ENCODE measurements at places on chromosomes 13 and 19.

GRCh38 chr19:18669524-18669817, 14.0 kb upstream of the CRTC1 start:
- no peak for DNase-seq

DNA sequence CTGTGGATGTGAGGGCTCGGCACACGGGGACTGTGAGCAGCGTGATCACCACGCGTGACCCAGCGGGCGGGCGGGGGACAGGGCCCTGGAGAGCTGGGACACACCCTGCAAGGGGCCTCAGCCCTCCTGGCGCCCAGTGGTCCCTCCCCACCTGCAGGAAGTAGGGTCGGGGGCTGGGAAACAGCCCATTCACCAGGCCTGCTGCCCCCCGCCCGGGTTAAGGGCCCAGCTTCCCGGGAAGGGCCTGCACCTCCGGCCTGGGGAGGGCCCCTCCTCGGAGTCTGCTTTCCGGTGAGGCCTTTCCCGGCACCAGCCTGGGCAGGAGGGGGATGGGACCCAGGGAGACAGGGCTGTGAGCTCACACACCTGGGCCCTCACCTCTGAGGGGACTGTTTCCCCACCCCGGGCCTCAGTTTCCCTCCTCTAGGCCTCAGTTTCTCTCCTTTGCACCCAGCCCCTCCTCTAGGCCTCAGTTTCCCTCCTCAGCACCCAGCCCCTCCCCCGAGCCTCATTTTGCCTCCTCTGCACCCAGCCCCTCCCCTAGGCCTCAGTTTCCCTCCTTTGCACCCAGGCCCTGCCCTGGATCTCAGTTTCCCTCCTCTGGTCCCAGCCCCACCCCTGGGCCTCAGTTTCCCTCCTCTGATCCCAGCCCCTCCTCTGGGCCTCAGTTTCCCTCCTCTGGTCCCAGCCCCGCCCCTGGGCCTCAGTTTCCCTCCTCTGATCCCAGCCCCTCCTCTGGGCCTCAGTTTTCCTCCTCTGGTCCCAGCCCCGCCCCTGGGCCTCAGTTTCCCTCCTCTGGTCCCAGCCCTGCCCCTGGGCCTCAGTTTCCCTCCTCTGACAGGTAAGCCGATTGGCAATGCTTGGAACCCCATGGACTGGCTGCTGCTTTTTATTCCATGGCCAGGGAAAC, 1.9 kb upstream of the MADCAM1 start:
- no peak for DNase-seq

GRCh38 chr19:7757358-7757757, 5.7 kb upstream of the CLEC4M start:
- no peak for DNase-seq

- no peak for DNase-seq
Observed at GRCh38 chr13:94813920-94814475, 101.7 kb upstream of the SOX21 start.

- no peak for DNase-seq
Observed at GRCh38 chr13:79090552-79091124, 315.4 kb downstream of the RBM26 start.

DNA sequence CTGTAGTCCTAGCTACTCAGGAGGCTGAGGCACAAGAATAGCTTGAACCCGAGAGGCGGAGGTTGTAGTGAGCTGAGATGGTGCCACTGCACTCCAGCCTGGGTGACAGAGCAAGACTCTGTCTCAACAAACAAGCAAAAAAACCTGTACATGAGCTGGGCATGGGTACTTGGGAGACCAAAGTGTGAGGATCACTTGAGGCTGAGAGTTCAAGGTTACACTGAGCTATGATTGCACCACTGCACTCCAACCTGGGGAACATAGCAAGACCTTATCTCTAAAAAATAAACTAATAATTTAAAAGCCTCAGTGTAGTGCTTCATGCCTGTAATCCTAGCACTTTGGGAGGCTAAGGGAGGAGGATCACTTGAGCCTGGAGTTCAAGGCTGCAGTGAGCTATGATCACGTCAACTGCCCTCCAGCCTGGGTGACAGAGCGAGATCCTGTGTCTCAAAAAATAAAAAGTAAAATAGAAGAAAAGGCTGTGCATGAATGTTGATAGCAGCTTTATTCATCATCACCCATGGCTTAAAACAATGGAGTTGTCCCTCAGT, 12.3 kb upstream of the DOCK6 start:
- no peak for DNase-seq

GRCh38 chr13:33448889-33449288, 163.3 kb upstream of the STARD13 start:
- no peak for DNase-seq

DNA sequence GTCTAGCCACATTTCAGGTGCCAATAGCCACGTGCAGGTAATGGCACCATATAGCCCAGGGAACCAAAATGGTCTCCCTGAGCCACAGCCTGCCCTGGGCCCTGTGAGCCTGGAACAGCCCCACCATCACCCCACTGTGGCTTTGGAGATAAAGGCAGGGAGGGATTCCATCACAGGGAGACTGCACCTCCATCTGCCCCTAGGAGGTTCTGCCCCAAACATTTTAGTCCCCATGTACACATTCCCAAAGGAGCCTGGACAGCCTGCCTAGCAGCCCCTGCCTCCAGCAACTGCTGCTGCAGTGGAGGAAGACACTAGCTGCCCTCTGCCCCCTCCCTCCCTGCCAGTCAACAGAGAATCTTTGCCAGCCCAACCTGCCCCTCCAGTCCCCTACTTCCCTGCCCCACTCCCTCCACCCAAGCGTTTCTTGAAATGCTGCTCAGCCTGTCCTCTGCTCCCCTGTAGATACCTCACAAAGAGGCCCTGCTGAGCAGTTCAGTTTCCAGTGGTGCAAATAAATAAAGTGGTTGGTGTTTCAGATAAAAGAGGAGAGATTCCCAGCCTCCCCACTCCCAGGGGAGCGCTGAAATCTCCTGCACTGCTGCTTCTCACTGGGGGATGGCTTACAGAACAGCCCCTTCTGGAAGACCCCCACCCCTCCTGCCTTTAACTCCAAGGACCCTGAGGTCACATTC, 921.8 kb downstream of the UQCRFS1 start:
- DNase-seq: no peak

DNA sequence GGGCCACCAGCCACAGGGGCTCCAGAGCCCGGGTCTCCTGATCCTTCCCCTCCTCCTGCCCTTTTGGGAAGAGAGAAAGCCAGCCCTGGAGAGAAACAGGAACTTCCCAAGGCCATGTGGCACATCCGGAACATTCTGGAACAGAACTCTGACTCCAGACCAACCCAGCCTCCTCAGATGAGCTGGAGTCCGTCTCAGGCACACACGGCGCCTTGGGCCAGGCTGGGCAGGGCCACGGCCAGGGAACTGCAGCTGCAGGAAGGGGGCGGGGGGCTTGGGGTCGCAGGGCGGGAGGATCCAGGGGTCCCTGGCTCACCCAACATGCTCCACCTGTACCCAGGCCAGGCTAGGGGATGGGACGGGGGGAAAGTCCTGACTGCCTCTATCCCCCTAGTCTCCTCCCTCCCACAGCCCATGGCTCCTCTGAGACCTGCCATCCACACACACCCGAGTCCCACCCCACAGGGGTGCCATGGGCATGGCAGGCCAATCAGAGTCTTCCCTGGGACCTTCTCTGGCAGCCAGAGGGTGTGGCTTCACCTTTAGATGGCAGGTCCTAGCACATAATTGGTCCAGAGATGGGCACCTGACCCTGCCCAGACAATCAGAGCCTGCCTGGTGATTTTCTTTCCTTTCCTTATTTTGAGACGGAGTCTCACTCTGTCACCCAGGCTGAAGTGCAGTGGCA, 22.9 kb downstream of the SBNO2 start:
- no peak for DNase-seq

DNA sequence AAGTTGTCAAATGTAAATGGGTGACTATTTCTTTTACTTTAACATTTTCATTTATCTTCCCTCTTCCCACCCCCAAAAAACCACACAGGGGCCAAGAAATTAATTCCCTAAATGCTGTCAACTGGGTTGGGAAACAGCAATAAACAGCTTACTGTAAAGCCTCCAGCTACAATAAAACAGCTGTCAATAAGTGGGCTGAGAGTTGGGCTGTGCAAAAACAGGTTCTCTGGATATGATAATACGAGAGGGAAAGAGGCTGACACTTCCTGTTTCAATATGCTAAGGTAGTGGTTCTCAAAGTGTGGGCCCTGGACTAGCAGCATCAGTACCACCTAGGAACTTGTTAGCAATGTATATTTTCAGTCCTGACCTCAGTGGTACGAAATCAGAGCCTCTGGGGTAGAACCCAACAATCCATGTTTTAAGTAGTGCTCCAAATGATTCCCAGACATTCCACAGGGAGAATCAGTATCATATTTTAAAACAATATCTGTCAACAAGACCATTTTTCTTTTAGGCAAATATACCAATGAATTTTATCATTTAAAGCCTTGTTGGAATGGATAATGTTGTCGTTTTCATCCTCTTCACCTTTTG, 8.4 kb downstream of the PCDH9 start:
- no peak for DNase-seq

DNA sequence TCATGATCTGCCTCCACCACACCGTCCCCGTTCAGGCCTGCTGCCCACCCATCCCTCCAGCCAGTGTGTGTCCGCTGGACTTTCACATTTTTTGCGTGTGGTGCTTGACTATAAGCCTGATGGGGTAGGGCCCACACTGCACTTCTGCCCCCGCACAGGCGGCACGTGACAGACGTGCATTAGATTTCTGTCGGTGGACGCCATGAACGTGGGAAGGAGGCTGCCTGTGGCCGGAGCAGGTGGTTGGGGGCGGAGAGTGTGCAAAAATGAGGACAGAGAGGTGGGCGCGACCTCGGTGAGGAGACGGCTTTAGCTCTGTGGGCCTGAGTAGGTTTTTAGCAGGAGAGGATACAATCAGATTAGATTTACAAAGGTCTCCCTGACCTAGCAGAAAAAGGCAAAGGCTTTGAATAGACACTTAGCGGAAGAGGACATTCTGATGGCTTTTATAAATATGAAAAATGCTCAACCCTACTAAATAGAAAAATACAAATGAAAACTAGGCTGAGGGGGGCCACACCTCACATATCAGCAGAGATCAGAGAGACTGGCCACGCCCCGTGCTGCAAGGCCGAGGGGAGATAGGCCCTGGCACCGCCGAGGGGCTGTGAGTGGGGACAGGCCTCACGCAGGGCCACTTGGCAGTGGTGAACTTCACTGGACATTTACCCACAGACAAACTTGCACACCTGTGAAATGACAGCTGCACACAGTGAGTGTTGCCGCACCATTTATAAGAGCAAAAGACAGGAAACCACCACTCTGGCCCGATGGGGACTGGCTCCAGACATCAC, 25.4 kb downstream of the PAK4 start:
- no peak for DNase-seq

DNA sequence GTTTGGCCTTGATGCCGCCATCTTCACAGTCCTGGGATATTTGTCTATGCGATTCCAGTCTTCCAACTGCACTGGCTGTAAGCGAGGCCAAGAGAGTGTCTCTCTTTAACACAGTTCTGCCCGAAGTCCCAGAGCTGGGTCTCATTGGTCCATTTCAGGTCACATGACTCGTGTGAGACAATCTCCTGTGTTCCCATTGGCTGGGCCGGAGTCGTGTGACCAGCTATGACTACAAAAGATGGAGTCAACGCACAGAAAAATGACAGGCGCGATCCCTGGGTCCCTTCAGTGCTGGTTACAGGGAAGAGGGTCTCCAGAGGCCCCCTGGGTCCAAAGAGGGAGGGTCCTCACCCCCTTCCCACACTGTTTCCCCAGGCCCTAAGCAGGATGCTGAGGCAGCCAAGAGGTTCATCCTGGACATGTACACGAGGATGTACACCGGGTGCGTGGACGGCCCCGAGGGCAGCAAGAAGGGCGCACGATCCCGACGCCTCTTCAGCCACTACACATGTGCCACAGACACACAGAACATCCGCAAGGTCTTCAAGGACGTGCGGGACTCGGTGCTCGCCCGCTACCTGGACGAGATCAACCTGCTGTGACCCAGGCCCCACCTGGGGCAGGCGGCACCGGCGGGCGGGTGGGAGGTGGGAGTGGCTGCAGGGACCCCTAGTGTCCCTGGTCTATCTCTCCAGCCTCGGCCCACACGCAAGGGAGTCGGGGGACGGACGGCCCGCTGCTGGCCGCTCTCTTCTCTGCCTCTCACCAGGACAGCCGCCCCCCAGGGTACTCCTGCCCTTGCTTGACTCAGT, 15.9 kb upstream of the S1PR4 start:
- no peak for DNase-seq

GRCh38 chr13:87820241-87820640, 149.1 kb downstream of the SLITRK5 start:
- no peak for DNase-seq

DNA sequence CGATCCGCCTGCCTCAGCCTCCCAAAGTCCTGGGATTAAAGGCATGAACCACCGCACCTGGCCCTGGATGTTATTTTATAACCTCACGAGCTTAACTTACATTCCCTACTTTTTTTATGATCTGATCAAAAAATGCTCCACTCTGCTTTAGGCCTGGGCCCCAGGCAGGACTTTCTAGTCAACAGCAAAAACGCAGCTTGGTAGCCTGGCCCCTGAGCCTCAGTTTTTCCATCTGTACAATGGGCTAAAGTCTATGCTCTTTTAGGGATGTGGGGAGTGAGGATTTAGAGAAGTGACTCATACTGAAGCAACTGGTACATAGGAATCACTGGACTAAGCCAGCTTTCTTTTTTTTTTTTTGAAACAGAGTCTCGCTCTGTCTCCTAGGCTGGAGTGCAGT, 11.9 kb upstream of the PIK3R2 start:
- no peak for DNase-seq

GRCh38 chr13:97948041-97948440, 5.4 kb upstream of the IPO5 start:
- DNase-seq: no peak

DNA sequence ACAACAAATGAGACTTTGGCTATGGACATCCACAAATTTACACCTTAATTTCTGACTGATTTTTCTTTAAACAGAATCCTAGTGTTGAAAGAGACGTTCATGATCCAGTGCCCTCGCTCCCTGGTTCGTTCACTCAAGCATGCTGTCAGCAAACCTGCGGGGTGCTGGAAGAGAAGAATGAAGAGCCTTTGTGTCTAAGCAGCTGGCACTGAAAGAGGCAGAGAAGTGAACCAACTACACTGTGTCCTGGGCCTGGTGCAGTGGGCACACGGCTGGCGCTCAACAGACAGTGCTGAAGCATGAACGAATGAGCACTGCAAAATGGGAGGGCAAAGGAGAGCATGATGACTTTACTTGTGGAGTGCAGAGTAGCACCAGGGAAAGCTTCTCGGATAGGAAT, 46.8 kb downstream of the MIPEP start:
- DNase-seq: no peak

DNA sequence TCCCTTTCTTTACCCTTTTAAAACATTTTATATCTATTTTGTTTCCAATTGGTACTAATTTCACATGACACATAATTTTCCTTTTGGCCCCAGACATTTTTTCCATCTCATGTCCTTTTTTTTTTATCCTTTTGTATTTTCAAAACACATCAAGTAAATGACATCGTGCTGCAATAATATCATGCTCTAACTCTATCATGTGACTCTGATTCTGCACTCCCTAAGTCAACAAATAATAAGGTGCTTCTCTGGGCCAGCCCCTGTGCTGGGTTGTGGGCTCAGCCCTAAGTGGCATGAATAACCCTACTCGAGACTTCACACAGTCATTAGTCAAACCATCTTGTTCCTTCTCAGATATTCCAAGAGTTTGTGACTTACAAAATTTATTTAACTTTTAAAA, 21.7 kb downstream of the NALCN start:
- no peak for DNase-seq

- no peak for DNase-seq
Observed at GRCh38 chr13:58953638-58954037, 1210.1 kb downstream of the DIAPH3 start.

Measured in hindlimb muscle (tissue), 1 donor.